Activated B cell treated with CpG ODN at 0.5 μM for 24 hours (primary cell): ENCODE measurements at places on chromosomes 13 and 19.

DNA sequence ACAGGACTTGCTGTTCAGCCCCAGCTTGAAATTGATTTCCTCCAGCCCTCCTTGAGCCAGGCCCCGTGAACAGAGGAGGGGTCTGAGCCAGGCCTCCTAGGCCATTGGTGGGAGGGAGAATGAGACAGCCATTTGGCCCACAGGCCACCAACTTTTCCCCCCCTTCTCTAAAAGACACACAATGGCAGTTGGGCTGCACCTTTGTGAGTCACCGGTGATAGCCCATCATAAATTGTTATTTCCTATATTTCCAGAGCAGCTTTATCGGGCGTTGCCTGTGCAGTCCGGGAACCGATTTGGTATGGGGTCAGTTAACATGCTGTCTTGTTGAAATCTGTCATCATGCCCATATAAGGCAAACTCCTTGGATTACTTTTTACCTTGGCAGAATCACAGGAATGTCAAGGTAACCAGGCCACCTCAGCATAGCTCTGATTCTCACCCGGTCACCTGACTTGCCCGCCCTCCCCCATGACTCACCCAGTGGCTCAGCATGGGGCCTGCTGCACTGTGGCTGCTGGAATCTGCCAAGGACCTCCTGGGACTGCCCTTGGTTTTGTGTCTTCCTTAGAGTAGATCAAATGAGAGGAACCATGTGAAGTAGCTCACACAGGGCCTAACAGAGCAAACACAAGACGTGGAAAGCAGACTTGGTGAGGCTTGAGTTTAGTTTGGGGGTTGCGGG lies 36.1 kb downstream of the ACTN4 start:
- peak; percentile 34 for DNase-seq

DNA sequence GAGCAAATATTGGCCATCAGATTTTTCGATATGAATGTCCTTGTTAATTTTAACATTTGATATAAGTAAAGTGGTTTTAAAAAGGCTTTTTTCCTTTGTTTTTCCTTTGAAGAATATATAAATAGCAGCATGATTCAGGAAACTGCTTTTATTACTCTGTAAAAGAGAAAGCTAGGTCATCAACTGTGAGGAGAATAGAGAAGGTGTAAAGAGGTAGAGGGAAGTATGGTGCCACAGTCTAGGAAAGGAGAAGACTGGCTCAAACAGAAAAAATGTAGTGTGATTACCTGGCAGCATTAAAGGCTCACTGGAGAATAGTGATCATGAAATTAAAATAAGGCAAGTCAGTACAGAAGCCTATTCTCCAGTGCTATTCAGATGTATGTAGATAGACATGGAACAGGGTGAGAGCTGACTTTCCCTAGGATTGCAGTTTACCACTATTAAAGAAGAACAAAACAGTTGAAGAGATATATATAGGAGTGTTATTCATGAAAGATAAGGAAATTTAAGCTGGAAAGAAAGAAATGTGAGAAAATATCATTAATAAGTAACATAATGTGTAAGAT lies 1115.9 kb upstream of the PCDH9 start:
- DNase-seq, result no peak

DNA sequence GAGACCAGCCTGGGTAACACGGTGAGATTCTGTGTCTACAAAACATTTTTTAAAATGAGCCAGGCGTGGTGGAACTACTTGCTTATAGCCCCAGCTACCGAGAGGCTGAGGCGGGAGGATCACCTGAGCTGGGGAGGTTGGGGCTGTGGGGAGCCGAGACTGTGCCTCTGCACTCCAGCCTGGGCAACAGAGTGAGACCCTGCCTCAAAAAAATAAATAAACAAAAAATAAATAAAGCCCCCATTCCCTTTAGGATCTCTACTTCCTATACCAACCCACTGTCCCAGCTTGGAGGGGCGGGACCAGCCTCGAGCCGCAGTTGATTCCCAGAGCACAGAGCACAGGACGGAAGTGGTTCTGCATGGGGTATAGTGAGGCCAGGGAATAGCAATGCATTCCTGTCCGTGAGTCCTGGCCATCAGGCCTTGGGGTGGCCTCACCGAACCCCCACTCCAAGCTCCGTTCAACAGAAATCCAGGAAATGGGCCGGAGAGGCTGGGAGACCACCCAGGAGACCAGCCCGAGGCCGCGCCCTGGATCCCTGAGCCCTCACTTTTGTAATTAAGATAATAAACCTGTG lies 4.9 kb upstream of the PTBP1 start:
- DNase-seq, result no peak

DNA sequence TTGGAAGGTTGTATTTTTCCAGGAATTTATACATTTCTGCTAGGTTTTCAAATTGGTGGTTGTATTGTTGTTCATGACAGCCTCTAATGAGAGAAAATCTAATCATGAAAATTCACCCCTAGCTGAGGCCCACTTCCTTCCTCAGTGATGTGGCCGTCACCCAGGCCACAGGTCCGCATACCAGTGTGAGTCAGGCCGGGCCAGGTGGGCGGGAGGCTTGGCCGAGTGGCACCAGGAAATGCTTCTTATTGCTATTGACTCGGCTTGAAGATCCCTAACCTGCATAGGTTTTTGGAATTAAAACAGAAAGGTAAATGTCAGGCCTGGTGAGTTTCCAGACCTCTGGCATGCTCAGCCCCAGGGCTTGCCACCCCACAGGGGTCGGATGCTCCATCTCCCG lies 88.7 kb downstream of the SCGB2B2 start:
- no peak for DNase-seq

- DNase-seq, result no peak
Measured at GRCh38 chr19:4396949-4397783, 3.2 kb downstream of the SH3GL1 start.

- no peak for DNase-seq
Measured at GRCh38 chr13:40155201-40155600, 499.7 kb downstream of the COG6 start.

DNA sequence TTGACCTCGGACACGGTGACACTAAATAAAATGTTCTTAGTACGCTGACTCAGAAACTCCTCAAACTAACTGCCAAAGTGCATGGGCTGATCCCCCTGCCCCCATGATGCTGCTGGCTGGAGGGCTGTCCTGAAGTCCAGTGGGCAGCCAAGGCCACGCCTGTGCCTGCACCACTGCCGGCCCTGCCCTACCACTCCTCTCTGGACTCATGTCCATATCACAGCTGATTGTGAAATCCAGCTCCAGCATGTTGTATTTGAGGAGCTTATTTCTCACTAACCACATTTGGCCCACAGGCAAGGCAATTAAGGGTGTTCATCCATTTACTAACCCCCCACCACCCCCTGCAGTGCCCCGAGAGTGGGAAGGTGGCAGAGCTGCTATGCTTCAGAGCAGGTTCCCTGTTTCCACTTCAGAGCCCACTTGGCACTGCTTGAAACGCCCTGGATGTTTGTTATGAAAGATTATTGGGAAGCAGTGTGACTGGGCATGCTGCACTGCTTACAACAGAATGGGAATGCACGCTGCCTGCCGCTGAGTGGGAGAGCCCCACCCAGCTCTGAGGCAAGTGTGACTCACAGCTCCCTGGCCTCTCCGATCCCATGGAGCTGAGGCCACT lies 114.0 kb downstream of the UQCRFS1 start:
- DNase-seq, result no peak

DNA sequence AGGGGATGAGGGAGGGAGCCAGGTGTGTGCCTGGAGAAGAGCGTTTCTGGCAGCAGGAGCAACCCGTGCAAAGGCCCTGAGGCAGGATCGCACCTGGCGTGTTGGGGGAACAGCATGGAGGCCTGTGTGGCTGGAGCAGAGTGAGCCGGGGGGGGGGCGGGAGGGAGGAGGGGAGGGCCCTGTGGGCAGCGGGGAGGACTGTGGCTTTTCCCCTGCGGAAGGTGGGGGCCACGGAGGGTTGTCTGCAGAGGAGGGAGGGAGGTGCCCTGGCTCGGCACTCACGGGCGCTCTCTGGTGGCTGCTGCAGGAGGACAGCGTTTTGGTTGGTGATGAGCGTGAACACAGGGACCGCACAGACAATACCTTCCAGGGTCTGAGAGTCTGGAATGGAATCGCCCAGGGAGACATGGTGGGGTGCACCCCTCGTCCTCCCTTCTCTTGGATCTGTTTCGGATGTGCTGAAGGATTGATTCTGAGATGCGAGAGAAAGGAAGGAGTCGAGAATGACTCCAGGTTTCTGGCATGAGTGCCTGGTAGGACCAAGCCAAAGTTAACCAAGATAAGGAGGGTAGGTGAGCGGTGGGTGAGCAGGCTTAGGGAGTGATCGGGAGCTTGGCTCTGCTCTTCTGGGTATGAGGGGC lies 6.5 kb downstream of the RAB11B start:
- DNase-seq, result peak; percentile 46

DNA sequence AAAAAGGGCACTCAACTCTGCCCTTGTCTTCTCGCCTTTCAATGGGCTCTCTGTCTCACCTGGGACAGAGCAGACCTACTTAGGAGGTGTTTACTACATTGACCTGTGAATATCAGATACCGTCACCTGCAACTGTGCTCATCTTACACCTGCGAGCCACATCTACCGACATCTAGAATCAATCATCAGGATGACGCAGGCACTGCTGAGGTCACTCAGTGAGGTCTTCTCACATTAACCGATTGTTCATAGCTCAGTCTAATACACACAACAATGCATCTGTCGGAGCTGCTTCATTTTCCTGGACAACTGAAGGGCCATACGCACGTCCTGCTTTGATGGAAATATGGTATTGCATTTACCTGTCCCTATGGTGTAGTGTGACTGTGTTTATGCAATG lies 211.9 kb downstream of the FGF9 start:
- DNase-seq, result no peak
